ENCODE measurements at places on chromosomes 12 and 14. TPM values are rescaled to one million over a fixed set of nuclear protein-coding genes. Genes with fewer than 3 reads are reported as not detected.

HOXC4 gene
- 2.2 TPM for total RNA-seq

LRRC10 gene
- total RNA-seq: not detected

ANG gene
- 5.2 TPM for total RNA-seq

KRT79 gene
- total RNA-seq: not detected

GDF3 gene
- not detected for total RNA-seq

IRAK3 gene
- total RNA-seq: not detected

TAS2R20 gene
- total RNA-seq: 1.3 TPM

LRP1-AS gene
- total RNA-seq: not detected
